ENCODE measurements at places on chromosomes 6 and 20.
A peak's percentile ranks its signal among the peaks of the same experiment; 100 is the strongest.

DNA sequence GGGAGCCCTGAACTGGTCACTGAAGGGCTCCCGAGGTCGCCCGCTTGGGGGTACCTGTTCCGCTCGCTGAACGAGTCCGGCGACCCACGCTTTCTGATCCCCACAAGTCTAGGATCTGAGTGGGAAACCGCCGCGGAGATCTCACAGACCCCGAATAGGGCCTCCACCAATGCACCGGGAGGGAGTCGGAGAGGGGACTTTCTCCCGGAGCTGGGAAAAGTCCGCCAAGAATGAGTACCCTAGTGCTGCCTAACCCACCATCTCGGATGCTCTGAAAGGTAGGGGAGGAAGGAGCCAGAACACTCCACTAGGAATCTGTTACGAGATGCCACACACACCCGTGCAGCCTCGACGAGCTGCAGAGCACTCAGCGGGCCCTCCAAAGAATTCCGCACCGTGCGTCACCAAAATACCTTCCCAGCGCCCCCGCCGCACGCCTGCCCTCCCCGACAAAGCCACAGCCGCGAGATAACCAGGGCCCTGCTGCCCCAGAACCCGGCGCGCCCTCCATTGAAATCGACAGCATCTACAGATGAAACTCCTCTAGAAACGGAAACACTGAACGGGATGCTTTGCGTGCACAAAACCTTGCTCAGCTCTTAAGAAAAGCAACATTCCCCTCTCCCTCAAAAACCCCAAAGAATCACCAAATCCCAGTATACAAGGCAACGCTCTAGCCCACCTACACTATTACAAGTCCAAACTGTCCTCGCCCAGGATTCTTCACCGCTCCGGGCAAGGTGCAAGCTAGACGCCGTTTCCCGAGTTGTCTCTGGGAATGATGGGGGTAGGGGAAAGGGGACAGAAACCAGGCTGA, 686 bp downstream of the COL12A1 start:
- no peak for DNase-seq

DNA sequence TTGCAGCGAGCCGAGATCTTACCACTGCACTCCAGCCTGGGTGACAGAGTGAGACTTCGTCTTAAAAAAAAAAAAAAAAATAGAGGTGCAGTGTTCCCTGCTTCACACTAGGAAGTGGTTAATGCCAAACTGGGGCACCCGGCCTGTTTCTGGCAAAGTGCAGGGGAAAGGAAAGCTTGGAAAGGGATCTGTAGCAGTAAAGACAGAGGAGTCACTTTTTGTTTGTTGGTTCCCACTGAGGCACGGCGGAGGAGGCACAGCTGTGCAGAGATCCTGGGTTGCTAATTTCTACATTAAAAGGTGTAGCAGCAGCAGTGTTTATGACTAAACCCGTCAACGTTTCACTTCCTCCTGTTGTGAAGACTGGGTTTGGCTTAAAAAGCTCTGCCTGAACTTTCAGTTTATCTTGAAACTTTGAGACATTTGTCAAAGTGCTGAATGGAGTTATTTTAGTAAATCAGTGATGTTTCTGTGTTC, 125.6 kb downstream of the CARMIL1 start:
- DNase-seq, result no peak

GRCh38 chr20:325045-325888, at the start of gene SOX12:
Gene SOX12 (plus strand): TSS chr20:325552. CDS start chr20:325925, 373 bp downstream.
- DNase-seq, result peak; percentile 94

- DNase-seq, result no peak
Observed at GRCh38 chr20:50540620-50541605, 30.7 kb downstream of the PTPN1 start.

DNA sequence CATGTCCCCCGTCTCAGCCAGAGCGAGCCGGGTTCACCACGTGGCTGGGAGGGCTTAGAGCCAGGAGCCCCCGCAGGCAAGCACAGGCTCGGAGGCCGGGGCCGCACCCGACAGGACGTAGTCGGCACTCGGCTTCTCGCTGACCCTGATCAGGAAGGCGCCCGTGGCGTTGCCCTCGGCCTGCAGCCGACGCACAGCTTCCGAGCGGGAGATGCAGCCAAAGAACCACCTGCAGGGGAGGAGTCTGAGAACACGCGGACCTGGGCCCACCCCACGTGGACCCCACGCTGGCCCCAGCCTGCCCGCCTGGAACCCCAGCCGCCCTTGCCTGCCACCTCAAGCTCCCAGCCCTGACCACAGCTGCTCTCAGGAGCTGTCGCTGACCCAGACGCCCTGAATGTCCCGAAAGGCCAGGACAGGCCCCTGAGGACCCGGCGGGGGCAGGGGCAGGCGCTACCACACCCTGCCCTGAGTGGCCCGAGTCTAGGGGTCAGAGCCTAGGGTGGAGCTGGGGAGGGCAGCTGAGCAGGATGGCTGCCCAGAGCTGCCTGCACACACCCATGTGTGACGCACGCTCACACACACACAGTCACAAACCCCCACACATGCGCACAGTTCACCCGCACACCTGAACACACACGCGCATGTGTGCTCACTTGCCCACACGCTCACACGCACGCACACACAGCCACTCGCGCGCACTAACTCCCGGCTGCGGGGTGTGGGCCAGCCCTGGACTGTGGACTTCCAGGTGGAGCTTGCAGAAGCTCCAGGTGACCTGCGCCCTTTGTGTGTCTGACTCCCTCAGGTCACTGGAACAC, 2.1 kb downstream of the PTK6 start:
- DNase-seq, result no peak

DNA sequence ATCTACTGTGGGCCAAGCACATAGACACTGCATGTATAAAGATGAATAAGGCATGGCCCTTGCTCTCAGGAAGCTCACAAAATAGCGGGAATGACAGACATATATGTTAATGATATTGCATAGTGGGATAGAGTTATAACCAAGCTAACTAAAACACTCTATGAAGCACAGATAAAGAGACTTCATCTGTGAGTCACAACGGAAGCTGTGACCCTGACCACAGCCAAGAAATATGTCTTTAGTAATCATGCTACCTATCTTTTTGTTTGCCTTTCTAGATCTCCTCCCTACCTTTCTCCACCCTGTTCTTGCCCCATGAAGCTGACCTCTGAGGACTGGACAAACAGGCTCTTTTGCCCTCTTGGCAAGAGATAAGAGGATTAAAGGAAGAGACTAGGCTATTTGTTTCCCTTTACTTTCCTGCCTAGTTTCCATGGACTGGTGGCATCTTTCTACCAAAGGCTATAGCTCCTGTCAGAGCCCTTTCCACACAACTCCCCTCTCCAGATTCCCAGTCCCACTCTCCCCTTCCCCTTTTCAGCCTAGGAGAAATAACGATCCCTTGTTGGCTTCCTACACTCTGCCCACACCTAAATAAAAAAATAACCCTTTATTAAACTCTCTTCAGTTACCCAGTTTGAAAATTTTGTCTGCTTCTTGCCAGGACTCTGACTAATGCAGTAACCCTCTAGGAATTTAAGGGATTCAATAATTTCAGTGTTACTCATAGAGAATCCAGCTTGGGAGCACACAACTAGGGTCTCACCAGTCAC, 504.9 kb upstream of the MARCKS start:
- DNase-seq, result no peak

DNA sequence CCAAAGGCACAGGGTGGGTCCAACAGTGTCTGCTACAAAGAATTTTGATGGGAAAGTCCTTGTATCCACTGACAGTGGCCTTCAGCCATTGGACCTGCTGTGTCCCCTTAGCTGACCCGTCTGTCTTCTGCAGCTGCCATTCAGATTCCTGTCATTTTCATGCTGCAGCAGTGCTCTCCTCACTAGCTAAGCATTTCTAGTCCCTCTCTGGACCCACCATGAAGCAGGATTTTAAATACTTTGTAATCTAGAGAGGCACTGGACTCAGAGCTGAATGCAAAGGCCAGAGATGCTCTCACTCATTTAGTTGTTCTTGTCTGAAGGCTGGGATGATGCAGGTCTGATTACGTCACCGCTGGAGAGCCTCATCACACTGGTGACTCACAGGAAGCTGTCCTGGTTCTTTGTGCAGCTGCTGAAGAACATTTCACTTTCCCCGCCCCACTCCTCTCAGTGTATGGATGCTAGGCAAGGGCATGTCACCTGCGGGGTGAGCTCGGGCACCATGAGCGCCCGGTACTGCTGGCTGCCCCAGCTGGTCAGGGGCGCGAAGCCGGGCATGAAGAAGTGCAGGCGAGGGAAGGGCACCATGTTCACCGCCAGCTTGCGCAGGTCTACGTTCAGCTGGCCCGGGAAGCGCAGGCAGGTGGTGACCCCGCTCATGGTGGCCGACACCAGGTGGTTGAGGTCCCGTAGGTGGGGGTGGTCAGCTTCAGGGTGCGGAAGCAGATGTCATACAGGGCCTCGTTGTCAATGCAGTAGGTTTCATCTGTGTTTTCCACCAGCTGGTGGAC, 19.4 kb upstream of the TUBB2A start:
- no peak for DNase-seq

DNA sequence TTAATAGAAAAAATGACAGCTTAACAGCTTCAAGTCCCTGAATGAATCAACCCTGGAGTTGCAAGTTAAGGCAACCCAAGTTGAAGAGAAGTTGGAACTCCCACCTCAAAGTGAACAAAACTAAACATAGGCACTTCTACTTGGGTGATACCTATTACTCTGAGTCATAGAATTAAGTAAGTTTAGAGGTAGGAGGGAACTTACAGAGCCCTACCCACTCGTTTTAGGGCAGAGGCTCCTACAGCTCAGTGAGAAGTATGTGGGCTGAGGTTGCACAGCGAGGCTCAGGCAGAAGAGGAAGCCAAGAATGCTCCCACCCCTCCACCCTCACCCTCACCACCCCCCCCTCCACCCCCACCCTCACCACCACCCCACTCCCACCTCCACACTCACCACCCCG, 42.2 kb downstream of the NFATC2 start:
- no peak for DNase-seq

GRCh38 chr6:52152070-52152423, 34.1 kb upstream of the IL17A start:
- no peak for DNase-seq

- DNase-seq, result no peak
Observed at GRCh38 chr6:127436578-127437110, 22.5 kb downstream of the KIAA0408 start.

- no peak for DNase-seq
Observed at GRCh38 chr20:33507461-33507860, 17.6 kb downstream of the CBFA2T2 start.

DNA sequence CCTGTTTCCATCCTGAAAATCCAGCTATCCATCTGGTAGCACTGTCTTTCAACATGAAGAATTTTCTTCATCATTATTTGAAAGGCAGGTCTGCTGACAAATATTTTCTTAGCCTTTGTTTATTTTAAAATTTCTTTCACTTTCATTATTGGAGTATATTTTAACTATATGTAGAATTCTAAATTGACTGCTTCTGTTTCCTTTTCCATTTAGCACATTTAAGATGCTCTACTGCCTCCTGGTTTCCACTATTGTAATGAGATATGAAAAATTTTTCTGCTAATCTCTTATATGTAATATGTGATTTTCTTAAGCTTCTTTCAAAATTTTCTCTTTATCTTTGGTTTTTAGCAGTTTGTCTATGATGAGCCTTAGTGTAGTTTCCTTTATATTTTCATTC, 97.3 kb downstream of the TBC1D32 start:
- no peak for DNase-seq

DNA sequence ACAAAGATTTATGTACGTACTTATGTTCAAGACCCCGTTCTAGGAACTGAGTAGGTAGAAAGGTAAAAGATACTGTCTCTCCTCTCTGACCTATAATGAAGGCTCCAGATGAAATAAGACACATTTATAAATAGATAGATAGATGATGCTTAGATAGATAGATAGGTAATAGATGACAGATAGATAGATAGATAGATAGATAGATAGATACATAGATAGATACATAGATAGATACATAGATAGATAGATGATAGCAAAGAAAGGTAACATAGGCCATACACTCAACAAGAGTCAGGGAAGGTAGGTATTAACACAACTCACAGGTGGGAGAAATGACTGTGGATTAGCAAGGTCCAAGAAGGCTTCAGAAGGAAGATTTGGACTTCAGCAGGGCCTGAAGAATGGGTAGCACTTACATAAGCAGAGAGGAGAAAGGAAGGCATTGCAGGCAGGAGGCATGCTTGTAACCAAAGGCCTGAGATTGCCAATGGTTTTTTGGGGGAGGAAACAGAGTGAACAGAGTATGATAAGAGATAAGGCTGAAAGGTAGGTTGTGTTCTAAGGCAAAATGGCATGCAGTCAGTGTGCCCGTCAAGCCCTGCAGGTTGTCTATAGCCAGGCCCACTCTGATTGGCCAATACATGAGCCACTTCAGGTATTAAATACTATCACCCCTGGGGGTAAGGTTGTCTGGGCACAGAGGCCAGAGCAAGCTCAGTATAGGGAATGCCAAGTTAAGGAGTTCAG, 7.7 kb upstream of the MYB start:
- no peak for DNase-seq

GRCh38 chr6:74137911-74138310, 441.9 kb downstream of the CD109 start:
- no peak for DNase-seq

DNA sequence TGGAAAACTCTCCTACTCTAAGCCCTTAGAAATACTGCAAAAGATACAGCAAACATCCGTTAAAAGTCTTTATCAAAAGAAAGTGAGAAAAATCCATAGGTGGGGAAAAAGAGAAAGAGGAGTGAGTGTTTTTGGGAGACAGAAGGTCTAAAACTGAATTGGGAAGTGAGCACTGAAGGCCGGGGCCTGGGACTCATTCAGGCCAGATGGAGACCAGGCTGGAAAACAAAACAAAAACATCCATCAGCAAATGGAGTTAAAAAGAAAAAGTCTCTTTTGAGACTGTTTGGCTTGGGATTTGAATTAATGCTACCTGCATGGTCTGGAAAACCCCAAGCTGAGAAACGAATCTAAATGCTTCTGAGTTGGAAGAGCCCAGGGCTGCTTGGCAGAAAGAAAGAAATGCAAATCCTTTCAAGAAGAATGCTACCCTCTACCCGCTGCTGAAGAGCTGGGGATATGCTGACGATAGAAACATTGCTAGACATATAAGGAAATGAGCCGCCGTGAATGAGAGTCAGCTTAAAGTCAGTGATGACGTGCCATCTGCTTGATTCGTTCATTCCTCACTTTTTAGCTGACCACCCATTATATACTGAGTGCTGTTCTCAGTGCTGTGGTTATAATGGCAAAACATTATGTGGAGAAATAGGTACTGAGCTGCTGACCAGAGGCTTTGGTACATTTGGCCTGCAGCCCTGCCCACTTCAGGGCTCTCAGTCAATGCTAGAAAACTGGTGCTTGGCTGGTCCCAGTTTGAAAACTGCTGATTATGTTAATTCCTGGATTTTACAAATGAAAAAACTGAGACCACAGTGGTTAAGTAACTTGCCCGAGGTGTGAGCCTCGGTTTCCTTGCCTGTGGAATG, 28.0 kb upstream of the TULP4 start:
- peak; percentile 74 for DNase-seq

DNA sequence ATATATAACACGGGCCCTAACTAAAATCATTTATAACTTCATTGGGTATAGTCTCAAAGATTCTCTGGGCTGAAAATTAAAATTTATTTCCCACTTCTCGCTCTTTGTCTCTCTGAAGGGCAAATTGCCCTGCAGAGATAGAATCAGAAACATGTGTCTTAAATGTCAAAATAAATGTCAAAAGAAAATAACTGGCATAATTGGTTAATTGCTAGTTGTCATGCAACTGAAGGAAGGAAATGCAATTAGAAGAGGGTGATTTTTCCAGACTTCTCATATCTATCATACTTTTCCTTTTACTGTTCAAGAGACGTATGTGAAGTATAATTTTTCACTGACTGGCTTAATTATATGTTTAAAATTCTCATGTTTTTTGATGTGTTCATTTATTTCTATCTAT, 80.3 kb upstream of the HMGCLL1 start:
- no peak for DNase-seq

All from globus pallidus (tissue), 1 donor.